NCI-H2081 (cell line): ENCODE measurements at places on chromosomes 5 and 9.

DNA sequence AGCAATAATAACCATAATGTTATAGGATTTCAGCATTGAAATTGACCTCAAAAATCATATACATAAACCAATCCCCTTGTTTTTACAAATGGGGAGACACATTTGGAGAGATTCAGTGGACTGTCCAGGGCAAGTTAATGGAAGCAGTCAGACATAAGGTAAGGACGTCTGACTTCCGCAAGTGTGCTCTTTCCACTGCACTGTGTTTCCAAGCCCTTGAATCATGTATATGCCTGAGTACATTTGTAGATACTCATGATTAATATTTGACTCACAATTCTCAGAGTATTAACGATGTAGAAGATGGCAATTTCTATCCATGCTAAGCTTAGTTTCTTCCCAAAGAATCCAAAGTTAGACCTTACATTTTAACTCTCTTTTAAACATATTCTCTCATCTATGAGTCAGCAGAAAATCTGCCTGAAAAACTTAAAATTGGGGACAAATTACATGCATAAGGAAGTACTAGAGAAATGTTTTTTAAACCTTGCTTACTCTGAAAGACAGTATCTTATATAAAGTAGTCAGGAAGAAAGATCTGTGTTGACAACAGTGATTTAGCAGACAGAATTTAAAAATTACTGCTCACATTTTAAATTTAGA is 165.3 kb downstream of the NFIB start:
- DNase-seq: no peak

GRCh38 chr5:67146574-67146973 is 50.0 kb downstream of the CD180 start:
- no peak for DNase-seq

DNA sequence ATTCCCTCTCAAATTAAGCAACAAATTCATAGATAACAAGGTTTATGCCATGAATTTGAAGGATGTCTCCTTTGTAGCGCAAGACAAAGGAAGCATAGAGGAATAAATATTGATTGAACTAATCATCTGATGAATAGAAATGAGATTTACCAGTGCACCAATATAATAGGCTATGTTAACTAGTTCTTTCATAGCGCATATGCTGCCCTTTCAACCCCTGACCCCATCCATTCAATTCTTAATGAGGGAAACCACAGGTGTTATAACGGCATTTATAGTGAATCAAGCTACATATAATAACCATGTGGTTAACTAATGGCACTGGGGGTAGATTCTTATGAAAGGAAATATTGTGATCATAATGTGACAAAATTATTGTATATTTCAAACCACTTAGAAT is 6.5 kb downstream of the RORB start:
- peak; percentile 23 for DNase-seq

- no peak for DNase-seq
Measured at GRCh38 chr5:143448518-143448917, 45.0 kb upstream of the NR3C1 start.

- peak; percentile 67 for DNase-seq
Measured at GRCh38 chr5:123450640-123451039, 27.4 kb upstream of the CEP120 start.

DNA sequence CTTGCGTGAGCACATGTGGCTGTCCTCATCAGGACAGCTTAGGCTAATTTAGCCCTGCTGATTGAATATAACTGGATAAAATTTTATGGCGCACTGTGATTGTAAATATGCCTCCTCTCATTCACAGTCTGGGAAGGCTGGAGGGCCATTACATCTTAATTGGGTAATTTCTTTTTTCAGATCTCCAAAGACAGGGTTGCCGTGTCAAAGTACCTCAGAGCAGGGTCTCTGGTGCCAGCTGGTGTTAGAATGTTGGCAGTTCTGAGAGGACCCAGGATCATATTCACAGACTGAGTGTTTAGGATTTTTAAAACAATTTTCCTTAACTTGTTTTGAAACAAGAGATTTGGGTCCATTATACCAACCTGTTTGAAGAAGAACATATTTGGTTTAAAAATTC is 455.7 kb upstream of the TLE4 start:
- DNase-seq: peak; percentile 35

GRCh38 chr9:20870115-20870514 is 161.3 kb downstream of the HACD4 start:
- DNase-seq: no peak

DNA sequence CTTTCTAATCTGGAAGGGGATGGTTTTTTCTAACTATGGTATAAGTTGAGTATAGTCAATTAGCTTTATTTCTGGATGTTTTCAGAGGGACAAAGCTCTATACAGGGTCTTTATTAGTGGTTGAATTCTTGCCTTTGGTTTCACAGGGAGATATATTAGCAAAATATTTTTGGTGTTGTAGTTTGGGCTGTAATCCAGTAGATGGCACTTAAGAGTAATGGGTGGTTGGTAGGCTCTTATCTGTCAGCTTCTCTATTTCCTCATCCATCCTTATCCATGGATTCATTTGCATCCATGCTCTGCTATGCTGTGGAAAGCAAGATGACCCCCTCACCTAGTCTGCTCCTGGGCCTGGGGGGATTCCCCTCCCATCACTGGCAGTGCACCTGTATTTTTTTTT is 363.6 kb upstream of the CYLC2 start:
- peak; percentile 1 for DNase-seq

DNA sequence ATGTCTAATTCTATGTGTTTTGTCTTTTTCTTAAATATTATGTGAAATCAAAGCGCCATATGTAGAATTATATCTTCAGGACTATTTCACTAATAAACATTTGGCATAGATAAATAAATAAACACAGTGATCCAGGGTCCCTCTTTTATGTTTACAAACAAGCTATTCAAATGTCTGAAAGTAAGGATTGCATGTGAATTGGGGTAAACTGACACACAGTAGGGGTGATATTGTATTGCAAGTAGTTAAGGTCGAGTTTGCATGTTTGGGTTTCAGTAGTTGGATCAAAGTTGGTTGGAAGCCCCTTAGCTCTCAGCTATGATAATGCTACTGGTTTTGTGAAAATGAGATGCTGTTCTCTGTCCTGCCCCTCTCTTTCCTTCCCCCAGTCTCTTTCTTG is 11.4 kb downstream of the ISL1 start:
- DNase-seq: no peak

- DNase-seq: peak; percentile 44
Measured at GRCh38 chr9:107737987-107738743, 248.6 kb upstream of the KLF4 start.

DNA sequence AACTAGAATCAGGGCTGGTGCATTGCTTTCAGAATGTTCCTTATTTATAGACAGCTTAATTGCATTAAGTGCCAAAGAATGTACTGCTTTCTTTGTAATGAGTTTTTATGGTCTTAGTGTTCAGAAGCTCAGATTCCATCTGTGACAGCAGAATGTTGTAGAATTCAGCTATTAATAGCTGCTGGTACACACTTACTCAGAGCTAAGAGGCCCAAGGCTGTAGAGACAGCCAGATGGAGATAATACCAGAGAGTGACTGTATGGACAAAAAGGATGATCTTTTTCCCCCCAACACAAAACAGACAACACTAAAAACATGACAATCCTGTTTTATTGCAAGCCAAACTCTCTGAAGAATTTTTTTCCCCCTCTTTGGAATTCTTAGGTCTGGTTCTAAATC is 50.2 kb downstream of the PPP2R2B start:
- DNase-seq: no peak
